Activated CD8-positive, alpha-beta memory T cell treated with anti-CD3 and anti-CD28 coated beads, Interleukin-2, amount 10 ng/mL, durations not matched to agents 7 days and 5 days (primary cell): ENCODE measurements at places on chromosomes 6 and 20.
A peak's percentile ranks its signal among the peaks of the same experiment; 100 is the strongest.

- H3K27ac ChIP-seq: no peak overlapping the region
- H3K27me3 ChIP-seq: peaks cover 30% of the 10 kb centered on the region
- no peak overlapping the region for H3K4me3 ChIP-seq
- H3K36me3 ChIP-seq: no peaks in the 10 kb centered on the region
These were observed 36.5 kb downstream of the TGM6 start for GRCh38 chr20:2417213-2417541.

- H3K27me3 ChIP-seq: no peaks in the 10 kb centered on the region
- no peak overlapping the region for H3K4me3 ChIP-seq
- H3K36me3 ChIP-seq: no peaks in the 10 kb centered on the region
- no peak overlapping the region for H3K27ac ChIP-seq
- H3K4me1 ChIP-seq: no peaks in the 10 kb centered on the region
- DNase-seq: no peak
These were observed 52.1 kb downstream of the YTHDF1 start for GRCh38 chr20:63163596-63164483.

- H3K36me3 ChIP-seq: no peaks in the 10 kb centered on the region
- DNase-seq: peak; percentile 71
- H3K4me3 ChIP-seq: no peak overlapping the region
- H3K4me1 ChIP-seq: peaks cover 31% of the 10 kb centered on the region
- H3K27ac ChIP-seq: peak overlapping the region; percentile 83
These were observed 17.4 kb upstream of the TBC1D22B start for GRCh38 chr6:37239950-37240713.

GRCh38 chr20:47345214-47345613 is 11.3 kb downstream of the ZMYND8 start:
- peaks cover 31% of the 10 kb centered on the region for H3K36me3 ChIP-seq
- DNase-seq: no peak
- H3K4me3 ChIP-seq: no peak overlapping the region
- no peaks in the 10 kb centered on the region for H3K27me3 ChIP-seq

GRCh38 chr20:7399575-7399974 is 540.7 kb downstream of the HAO1 start:
- no peak for DNase-seq
- H3K27me3 ChIP-seq: no peaks in the 10 kb centered on the region
- H3K36me3 ChIP-seq: no peaks in the 10 kb centered on the region
- no peak overlapping the region for H3K27ac ChIP-seq

GRCh38 chr6:32972353-32973143 is 4.2 kb downstream of the BRD2 start:
- no peaks in the 10 kb centered on the region for H3K27me3 ChIP-seq
- H3K4me1 ChIP-seq: peaks cover 26% of the 10 kb centered on the region
- DNase-seq: peak; percentile 80
- H3K4me3 ChIP-seq: peak overlapping the region; percentile 94

DNA sequence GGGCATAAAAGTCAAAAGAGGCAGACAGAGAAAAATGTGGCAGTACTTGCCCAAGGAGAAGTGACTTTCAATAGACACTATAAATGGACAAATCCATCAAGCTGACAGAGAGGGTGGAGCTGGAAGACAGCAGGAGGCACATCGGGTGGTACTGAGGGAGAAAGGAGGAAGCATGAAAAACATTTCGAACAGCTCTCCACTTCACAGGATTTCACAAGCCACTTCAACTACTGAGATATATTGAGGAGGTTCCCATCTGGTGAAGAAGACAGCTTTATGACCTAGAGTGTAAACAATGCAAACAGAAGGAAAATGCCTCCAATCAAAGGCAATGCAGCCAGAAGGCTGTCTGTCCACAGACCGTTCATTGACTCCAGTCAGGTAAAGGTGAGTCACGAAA is 259.4 kb upstream of the ECI2 start:
- no peaks in the 10 kb centered on the region for H3K36me3 ChIP-seq
- H3K27me3 ChIP-seq: peaks cover 15% of the 10 kb centered on the region
- H3K27ac ChIP-seq: no peak overlapping the region
- no peak overlapping the region for H3K4me3 ChIP-seq
- H3K4me1 ChIP-seq: no peaks in the 10 kb centered on the region

GRCh38 chr6:138017166-138017757 is 90.0 kb downstream of the PERP start:
- H3K27ac ChIP-seq: no peak overlapping the region
- H3K4me3 ChIP-seq: no peak overlapping the region
- no peaks in the 10 kb centered on the region for H3K4me1 ChIP-seq

DNA sequence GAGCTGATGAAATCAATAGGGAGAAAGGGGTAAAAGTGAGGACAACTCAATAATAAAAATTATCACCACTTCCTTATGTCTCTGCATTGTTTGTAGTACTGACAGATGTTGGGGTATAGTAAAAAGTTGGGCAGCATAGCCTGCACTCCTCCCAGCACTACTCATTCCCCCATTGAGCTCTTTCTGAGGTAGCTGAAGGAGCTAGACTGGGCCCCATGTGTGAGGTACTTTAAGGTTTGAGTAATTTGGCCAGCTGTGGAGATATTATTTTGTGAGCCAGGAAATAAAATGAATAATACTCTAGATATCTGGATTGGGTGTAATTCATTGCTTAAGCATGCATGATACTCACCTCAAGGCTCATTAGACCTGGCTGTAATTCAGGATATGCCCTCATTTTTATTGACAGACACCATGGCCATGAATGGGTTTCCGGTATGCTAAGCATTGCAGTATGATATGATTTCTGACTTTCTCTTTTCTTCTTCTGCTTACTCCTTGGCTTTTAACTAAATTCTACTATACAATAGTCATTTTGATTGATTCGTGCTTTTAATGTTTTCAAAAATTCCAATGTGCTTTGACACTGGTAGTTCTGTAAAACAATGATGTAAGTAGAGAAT is 283.9 kb upstream of the RIMS1 start:
- no peaks in the 10 kb centered on the region for H3K27me3 ChIP-seq
- no peaks in the 10 kb centered on the region for H3K4me1 ChIP-seq
- no peak for DNase-seq
- no peak overlapping the region for H3K4me3 ChIP-seq

GRCh38 chr20:64104667-64105451 is 2.5 kb downstream of the NPBWR2 start:
- peaks cover 11% of the 10 kb centered on the region for H3K4me1 ChIP-seq
- no peaks in the 10 kb centered on the region for H3K36me3 ChIP-seq
- H3K27me3 ChIP-seq: peaks cover 23% of the 10 kb centered on the region
- H3K27ac ChIP-seq: no peak overlapping the region
- H3K4me3 ChIP-seq: no peak overlapping the region

DNA sequence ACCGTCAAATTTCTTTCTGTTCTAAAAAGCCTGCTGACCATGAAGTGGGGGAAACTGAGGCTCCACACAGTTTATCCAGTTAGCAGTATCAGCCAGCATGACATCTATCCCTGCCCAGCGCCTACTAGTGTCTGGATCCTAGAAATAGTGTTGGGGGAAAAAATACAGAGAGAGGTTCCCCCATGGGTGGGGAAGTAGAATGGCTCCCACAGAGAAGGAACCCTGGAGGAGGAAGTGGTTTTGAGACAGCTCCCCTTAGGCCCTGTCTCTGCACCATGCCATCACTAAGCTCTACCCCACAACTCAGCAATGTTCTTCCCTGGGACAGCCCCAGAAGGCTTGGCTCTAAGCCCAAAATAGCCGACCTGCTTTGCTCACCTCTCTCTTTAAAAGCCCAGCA is 153.4 kb downstream of the MBOAT1 start:
- H3K4me3 ChIP-seq: no peak overlapping the region
- no peaks in the 10 kb centered on the region for H3K36me3 ChIP-seq
- DNase-seq: no peak
- no peaks in the 10 kb centered on the region for H3K27me3 ChIP-seq

- DNase-seq: no peak
- H3K4me1 ChIP-seq: no peaks in the 10 kb centered on the region
- no peak overlapping the region for H3K4me3 ChIP-seq
- no peaks in the 10 kb centered on the region for H3K36me3 ChIP-seq
- H3K27ac ChIP-seq: no peak overlapping the region
- H3K27me3 ChIP-seq: peaks cover 37% of the 10 kb centered on the region
These were observed 129.2 kb upstream of the SNX9 start for GRCh38 chr6:157693867-157694266.

DNA sequence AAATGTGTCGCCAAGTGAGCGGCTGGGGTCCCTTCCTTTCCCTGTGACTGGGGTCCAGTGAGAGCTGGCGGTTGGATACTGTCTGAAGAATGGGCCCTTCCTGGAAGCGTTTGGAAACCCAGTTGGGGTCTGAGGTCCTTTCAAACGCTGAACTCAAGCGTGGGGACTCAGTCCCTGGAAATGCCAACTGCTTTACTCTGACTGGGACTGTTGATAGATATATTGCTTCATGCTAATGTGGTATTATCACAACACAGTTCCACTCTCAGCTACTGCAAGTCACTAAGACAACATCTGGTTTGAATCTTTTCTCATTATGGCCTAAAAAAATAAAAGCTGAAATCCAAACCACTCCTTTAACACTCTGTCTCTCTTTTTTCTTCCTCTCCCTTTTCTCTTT is 23.7 kb upstream of the PSMF1 start:
- H3K4me3 ChIP-seq: no peak overlapping the region
- H3K36me3 ChIP-seq: peaks cover 9% of the 10 kb centered on the region
- no peak overlapping the region for H3K27ac ChIP-seq

- peaks cover 69% of the 10 kb centered on the region for H3K4me1 ChIP-seq
- H3K27ac ChIP-seq: no peak overlapping the region
- no peak overlapping the region for H3K4me3 ChIP-seq
- peaks cover 2% of the 10 kb centered on the region for H3K27me3 ChIP-seq
These were observed 4.4 kb downstream of the PI16 start for GRCh38 chr6:36958775-36959554.

DNA sequence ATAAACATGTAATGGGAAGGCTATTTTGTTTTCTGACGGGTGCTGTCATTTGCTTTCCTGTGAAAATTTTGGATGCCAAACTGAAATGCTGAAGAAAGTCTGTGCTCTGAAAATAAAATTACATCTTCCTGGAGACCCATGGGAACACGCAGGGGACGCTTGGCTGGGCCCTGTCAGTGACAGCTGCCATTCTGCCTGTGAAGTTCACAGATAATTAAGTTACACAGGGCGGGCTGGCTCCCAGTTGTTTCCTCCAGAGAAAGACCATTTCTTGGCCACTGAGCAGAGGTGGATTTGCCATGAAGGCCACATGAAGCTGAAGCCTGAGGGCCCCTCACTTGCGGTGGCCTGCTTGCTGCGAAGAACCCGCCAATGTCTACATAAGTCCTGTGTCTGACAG is 93.5 kb downstream of the TMEM170B start:
- no peak overlapping the region for H3K4me3 ChIP-seq
- no peaks in the 10 kb centered on the region for H3K36me3 ChIP-seq
- H3K27me3 ChIP-seq: peaks cover 15% of the 10 kb centered on the region
- no peak for DNase-seq
- no peaks in the 10 kb centered on the region for H3K4me1 ChIP-seq
- H3K27ac ChIP-seq: no peak overlapping the region

DNA sequence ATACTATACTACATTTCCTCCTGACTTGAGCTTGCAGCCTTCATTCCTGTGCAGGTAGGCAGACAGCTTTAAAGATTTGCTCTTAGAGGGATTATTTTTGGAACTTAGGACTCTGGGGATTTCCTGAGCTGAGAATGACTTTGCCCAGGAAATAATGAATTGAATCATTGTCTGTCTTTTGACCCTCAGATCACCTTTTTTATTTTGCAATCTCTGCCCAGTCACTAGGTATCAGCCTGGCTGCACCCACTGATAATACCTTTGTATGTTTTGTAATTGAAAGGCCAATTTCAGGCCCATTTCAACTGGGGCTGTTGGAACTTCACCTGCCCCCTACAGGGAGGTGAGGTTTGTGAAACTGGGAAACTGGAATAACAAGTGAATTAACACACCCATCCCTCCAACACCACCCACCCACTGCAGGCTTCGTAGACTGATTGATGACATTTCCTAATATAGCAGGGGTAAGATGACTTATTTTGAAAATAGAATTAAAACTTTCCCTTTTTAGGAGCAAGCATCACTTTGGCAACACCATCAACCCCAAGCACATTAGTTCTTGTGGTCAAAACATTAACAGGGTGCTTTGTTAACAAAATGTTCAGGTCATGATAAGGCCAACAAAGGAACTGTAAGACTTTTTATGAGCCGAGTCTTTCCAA is 157.1 kb upstream of the CENPW start:
- H3K27ac ChIP-seq: no peak overlapping the region
- no peaks in the 10 kb centered on the region for H3K36me3 ChIP-seq
- no peaks in the 10 kb centered on the region for H3K27me3 ChIP-seq
- no peak overlapping the region for H3K4me3 ChIP-seq
- no peak for DNase-seq
- no peaks in the 10 kb centered on the region for H3K4me1 ChIP-seq

DNA sequence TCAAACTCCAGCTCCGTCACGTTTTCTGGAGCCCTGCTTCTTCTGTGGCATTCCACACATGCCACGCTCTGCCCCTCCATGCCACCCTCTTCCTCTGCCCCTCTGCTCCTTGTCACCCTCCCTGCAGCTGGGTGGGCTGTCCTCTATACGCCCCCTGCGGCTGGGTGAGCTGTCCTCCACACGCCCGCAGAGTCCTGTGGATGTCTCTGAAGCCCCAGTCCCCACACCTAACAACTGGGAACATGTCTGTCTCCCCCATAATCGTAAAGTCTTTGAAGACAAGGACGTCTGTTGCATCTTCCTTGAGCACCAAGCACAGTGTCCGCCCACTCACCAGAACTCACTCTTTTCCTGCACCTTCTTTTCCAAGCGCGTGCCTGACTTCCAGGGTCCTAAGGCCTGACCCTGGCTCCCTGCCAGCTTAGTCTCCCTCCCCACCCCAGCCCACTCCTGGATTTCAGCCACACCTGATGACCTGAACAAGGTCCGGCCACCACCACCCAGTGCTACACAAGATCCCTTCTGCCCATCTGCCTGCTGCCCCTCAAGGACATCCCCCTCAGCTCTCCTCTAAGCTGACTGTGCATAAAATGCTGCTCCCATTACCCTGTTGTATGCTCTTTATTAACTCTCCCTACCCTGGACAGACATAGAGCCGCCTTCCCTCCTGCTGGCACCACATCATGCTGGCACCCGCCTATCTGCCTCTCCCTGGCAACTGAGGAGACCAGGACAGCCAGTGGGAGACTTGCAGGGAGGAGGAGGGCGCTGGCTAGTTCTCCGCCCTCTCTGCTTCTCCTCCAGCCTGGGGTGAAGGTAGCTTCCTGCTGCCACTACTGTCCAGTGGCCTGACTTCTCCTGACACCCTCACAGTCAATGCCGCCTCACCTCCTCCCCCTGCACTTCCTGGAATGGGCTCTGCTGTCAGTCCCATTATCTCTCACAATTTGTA is 10.7 kb upstream of the PRR18 start:
- no peaks in the 10 kb centered on the region for H3K4me1 ChIP-seq
- DNase-seq: no peak
- peaks cover 4% of the 10 kb centered on the region for H3K36me3 ChIP-seq
